ENCODE measurements at places on chromosomes 11 and 22. TPM values are rescaled to one million over a fixed set of nuclear protein-coding genes. Genes with fewer than 3 reads are reported as not detected.

DNA sequence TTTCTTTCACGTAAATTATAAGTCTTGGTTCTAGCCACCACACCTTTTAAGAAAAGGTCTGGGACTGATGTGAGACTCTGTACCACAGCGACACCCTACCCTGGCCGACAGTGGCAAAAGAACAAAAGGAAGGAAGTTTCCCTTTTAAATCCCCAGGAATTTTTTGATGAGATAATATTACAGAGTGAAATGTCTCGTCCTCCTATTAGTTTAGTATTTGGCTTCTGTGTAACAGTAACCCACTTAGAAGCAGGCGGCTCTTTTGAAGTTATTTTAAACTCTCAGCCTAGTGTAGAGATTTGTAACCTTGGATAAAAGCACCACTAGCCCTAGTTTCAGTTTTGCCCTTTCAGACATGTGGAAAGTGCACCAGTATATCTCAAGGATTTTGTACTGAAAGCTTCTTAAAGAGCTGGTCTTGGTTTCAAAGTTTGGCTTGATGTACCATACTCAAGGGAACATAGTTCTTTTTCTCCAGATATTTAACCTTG lies 84.1 kb downstream of the C22orf31 start:
- peak; percentile 68 for DNase-seq

The HEPHL1 gene
- 0.96 TPM for total RNA-seq

GRCh38 chr11:75966537-75967287 lies 151.7 kb downstream of the UVRAG start:
- DNase-seq, result peak; percentile 32

GRCh38 chr11:81368192-81368591 lies 1365.5 kb downstream of the FAM181B start:
- no peak for DNase-seq

The TRAF6 gene
- 27.4 TPM for total RNA-seq

The PPARA gene
- total RNA-seq, result 34.9 TPM

- no peak for DNase-seq
Measured at GRCh38 chr11:131838016-131838415, 467.6 kb downstream of the NTM start.

GRCh38 chr11:76803023-76803422 lies 19.9 kb downstream of the TSKU start:
- no peak for DNase-seq

DNA sequence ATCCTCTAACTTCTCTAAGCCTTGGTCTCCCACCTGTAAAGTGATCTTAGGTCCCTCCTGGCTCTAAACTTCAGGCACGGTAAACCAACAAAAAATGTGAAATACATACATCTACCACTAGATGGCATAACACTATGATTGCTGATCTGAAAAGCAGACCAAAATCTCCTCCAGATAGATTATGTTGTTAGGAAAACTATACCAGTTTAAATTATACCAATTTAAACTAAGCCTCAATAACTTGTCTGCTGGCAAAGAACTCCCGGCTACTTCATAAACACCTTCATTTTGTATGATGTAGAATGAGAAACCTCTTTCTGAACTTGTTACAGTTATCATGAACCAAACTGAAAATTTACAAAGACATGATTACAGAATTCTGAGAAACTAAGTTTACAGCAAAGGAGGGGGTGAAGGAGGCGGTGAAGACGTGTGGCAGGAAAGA lies 85.9 kb downstream of the SBF2 start:
- DNase-seq, result peak; percentile 30

The PGA3 gene
- total RNA-seq, result 37.8 TPM

DNA sequence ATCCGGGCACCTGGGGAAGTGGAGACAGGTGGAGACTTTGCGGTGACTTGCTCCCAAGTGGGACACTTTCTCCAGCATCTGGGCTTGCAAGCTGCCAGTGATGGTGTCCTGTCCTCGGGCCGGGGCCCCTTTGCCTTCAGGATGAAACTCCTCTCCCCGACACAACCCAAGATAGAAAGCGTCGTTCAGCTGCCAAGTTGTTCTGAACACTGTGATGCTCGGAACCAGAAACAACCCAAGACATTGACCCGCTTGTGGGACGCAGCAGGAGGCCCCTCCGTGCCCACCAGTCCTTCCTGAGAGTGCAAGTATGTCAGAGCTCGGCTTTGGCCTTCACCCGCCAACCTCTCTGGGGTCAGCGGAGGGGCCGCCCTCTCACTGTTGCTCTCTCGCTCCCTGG lies 31.3 kb downstream of the LINC01488 start:
- DNase-seq, result no peak

The SLN gene
- total RNA-seq, result not detected

DNA sequence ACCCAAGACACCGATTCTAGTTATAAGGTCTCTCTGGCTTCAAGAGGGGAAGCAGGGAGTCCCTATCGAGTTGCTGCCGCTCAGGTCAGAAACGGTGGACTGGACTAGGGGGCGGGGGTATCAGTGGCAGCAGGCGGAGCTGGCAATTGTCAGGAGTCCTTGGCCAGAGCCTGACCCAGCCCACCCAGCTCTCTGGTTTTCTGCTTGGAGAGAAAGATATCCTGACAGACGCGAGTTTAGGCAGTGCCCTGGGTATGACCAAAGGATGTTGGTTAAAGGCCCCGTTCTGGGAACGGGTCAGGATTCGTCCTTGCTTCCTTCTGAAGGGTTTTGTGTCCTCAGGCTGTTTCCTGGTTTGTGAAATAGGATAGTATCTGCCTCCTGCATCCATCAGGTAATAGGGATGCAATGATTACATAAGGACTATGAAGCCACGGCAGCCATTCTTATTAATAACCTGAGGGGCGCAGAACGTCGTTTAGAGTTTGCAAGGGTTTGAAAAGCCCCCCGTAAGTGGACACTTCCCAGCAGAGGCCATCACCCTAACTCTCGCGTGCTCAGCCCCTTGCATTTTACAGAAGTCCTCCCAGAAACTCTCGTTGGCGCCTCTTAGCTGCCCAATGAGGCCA lies 700 bp upstream of the DEPDC5 start:
- peak; percentile 72 for DNase-seq

DNA sequence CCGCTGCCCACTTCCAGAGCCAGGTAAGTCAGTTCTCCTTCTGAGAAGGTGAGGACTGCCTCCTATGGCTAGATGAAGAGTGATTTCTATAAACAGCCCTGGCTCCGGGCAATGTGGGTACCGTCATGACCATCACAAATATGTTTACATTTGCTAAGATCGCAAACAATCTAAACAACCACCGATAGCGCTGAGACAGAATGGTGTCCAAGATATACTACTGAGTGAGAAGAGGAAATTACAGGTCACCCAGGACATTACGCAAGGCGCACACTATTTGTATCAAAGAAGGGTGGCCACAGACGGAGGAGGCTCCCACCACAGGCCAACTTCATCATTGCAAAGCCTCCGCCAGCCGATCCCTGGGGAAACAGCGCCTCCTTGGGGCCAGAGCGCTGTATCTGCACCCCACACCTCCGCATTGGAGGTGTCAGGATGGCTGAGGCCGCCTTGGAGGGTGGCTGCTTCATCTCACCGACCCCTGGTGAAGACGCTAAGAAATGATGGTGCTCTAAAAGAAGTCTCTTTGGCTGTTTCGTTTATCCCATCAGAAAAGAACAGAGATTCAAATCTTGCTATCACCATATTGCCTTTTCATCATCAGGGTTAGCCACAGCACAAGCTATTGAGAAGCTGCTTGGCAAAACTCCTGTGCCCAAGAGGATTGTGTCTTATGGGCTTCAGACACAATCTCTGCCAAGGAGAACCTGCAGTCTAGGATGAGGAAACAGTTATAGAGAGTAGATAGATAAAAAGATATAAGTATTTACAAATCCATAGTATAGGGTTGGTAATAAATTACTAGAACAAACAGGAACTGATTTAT lies 12.3 kb upstream of the ASRGL1 start:
- DNase-seq, result no peak

- no peak for DNase-seq
Measured at GRCh38 chr11:26851291-26851690, 129.4 kb upstream of the SLC5A12 start.

- DNase-seq, result no peak
Measured at GRCh38 chr22:19696504-19697276, 17.6 kb upstream of the SEPTIN5 start.

DNA sequence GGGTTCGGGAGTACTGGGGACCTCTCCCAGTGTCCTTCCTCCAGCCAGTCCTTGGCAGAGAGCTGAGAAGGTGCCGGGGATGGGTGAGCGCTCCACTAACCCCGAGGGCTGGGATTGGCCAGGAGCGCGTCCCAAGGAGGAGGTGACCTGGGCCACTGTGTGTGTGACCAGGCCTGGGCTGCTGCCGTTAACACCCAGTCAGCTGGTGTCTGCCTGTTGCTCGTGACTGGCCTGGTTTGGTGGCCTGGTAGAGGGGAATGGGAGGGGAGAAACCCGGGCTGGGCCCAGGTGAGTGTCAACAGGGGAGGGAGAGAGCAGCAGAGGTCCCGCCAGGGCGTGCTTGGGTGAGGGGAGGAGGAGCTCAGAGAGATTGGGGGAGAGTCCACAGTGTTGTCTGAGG lies 29.9 kb upstream of the GRAMD4 start:
- DNase-seq, result no peak

The NLRP6 gene
- total RNA-seq, result not detected

DNA sequence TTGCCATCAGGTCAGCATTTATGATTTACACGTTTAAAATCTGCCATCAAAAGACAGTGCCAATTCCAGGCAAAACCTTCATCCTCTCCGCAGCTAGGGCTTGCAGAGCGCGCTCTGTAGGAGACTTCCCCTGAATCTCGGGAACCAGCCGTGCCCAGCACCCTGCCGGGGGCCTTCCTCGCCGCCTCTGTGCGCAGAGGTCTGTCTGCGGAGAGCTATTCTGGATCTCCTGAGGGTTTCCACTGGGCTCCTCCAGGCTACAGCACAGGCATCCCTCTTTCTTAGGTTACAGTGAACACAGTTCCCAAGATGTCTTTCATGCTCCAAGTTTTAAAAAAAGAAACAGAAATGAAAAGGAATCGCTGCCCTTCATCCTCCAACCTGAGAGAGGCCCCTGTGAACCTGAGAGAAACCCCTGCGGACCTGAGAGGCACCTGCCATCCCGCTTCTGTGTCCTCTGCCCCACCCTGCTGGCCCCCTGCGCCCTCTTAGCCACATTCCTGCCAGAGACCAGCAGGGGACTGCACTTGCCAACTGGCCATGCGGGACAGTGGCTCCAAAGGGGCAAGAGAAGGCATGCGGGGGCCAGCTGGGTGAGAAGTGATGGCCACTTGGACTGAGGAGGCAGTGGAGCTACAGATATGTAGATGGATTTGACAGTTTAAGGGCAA lies 16.1 kb downstream of the TP53AIP1 start:
- DNase-seq, result no peak

- DNase-seq, result no peak
Measured at GRCh38 chr11:121473064-121473777, 20.5 kb upstream of the SORL1-AS1 start.

DNA sequence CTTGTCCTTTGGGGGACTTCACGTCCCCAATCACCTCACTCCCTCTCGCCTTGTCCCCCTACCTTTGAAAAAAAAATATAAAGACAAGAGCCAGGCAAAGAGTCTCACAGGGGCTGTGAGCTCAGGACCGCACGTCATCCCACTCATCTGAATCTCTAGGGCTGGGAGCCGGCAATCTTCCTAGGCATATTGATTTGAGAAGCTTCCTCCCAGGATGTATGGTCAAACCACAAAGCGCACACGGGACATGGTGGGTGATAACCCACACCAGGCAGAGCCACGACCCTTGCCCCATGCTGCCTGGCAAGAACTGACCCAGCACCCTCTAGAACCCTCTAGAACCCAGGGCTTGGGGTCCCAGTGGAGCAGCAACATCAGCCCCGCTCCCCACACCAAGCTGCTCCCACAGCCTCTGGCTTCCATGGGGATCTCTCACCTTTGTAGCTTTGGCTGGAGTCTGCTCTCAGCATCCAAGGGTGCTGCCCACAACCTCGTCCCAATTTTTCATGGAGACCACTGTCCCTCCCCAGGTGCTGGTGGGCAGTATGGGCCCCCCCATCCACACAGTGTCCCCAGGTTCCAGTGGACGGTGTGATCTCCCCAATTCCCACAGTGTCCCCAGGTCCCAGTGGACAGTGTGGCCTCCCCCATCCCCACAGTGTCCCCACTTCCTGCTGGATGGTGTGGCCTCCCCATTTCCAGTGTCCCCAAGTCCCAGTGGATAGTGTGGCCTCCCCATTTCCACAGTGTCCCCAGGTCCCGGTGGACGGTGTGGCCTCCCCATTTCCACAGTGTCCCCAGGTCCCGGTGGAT lies 85.2 kb upstream of the FGF3 start:
- no peak for DNase-seq

DNA sequence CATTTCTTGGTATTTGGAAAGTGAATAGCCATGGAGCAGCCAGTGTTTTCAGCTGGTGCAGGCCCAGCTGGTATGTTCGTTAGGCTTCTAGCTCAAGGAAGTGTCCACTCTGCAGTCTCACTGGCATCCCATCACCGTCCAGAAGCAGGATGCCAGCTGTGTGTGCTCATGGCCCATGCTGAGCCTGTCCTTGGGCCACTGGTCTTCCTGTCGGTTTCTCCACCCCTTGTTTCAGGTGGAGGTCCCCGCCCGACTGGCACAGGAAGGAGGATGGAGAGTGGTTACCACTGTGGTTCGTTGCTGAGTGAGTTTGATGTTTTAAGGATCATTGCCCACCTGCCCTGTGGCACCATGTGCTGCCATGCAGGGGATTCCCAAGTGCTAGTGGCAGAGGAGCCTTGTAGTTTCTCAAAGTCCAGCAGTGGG lies 63.7 kb downstream of the MED15 start:
- no peak for DNase-seq

The MEI1 gene
- 7.5 TPM for total RNA-seq

The IL18 gene
- total RNA-seq, result 16.9 TPM

DNA sequence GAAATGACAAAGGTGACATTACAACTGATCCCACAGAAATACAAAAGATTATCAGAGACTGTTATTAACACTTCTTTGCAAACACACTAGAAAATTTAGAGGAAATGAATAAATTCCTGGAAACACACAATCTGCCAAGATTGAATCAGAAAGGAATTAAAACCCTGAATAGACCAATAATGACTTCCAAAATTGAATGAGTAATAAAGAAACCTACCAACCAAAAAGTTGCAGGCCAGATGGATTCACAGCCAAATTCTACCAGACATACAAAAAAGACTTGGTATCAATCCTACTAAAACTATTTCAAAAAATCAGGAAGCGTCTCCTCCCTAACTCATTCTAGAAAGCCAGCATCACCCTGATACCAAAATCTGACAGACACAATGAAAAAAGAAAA lies 17.2 kb downstream of the RAB38 start:
- DNase-seq, result no peak

The FREY1 gene
- total RNA-seq, result not detected

The RTCB gene
- 63.6 TPM for total RNA-seq

GRCh38 chr11:127986073-127986472 lies 601.3 kb downstream of the ETS1 start:
- DNase-seq, result no peak

- peak; percentile 30 for DNase-seq
Measured at GRCh38 chr11:24819006-24819405, 322.2 kb downstream of the LUZP2 start.

Data from umbilical cord (tissue), 2 donors.